ENCODE measurements at places on chromosomes 12 and 14.

- peak; percentile 67 for DNase-seq
These were observed 12.8 kb downstream of the ZFYVE1 start for GRCh38 chr14:73014105-73014504.

GRCh38 chr14:39430762-39431415 is 1.3 kb downstream of the FBXO33 start:
- peak; percentile 41 for DNase-seq

DNA sequence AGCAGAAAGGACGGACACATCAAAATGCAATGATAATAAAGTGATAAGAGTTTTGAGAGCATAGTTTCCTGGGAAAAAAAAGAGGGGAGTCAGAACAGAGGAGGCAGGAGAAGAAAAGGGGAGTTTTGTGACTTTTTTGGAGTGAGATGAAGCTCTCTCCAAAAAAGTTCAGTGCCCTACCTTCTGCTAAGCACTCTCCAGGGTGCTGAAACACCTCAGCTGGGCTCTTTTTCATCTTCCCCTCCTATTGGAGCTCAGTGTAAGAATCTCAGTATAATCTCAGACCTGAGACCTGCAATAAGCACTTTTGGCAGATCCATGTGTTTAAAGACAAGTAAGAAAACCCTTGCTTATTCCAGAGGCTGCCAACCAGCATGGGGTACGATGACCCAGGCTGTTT is 58.9 kb upstream of the SRRM4 start:
- no peak for DNase-seq

GRCh38 chr12:111426344-111427185 is 20.8 kb downstream of the SH2B3 start:
- DNase-seq = peak; percentile 59

DNA sequence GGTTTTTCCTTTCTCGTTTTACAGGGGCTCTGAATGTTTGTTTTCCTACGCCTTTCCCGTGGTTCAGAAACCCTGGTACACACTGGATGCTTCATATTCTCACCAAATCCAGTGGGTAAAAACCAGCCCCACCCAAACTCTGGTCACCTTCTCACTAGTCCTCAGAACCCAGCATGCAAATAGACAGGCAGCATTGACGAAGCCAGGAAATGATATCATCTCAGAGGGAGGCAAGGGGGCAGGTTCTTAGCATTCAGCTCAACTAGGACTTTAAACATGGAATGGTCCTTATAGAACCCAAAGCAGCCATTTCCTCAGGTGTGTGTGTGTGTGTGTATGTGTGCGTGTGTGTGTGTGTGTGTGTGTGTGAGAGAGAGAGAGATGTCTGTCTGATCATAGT is 142.0 kb downstream of the KCNK10 start:
- no peak for DNase-seq

- DNase-seq = no peak
These were observed 23.0 kb upstream of the BATF start for GRCh38 chr14:75499084-75499875.

DNA sequence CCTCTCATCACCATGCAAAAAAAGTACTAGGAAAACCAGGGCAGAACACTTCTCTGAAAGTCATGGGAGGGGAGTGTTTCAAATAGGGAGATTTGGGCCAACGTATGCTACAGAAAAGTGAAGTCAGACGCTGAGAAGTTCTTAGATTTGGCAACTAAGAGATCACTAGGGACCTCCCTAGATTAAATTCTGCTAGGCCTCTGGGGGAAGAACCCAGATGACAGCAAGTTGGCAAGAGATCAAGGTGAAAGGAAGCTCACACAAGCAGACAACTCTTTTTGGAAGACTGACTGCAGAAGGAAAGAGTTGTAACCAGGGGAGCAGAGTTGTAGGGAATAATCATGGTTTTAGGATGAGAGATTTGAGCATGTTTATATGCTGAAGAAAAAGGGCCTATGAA is 20.7 kb downstream of the IQSEC3 start:
- no peak for DNase-seq

DNA sequence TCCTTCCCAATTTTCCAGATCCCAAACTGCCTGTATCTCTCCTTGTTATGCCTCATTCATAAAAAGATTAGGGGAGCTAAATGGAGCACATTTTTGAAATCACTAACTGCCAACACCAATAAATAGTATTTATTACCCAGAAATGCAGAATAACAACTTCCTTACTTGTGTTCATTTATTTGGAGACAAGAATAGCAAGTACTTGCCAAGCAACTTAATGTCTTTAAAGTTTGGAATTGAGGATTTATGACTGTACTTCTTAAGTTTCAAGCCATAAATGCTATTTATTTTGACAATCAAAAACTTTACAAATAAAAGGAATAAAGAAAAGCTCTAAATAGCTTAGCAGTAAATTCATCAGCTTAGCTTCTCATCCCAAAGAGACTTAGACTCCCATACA is 626.1 kb upstream of the NOVA1 start:
- DNase-seq = no peak

DNA sequence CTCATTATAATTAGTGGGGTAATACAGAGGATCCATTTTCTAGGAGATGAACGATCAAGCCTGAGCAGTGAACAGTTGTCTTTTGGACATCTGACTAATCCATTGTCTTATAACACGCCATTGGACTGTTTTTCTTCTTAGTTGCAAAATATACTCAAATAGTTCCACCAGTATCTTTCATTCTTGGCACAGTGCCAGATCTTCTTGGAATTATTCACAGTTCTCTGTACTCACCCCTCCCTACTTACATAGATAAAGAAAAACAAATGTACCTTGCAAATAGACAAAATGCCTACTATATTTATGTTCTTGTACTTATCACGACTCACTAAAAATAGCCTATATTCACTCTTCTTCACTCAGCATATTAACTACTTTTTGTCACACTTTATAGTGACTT is 3.8 kb downstream of the CBLN3 start:
- DNase-seq = peak; percentile 78

DNA sequence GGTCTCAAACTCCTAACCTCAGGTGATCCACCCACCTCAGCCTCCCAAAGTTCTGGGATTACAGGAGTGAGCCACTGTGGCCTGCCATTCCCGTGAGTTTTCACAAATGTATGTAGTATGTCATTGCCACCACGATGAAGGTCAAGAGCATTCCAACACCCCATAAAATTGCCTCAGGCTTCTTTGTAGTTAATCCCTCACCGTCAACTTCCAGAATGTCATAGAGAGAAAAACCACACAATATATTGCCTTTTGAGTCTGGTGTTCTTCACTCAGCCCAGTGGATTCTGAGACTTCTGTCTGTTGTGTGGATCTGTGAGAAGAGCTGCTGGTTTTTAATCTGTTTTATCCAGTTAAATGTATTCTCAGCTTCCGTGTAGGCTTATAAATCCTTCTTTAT is 12.6 kb upstream of the CFAP251 start:
- peak; percentile 79 for DNase-seq

DNA sequence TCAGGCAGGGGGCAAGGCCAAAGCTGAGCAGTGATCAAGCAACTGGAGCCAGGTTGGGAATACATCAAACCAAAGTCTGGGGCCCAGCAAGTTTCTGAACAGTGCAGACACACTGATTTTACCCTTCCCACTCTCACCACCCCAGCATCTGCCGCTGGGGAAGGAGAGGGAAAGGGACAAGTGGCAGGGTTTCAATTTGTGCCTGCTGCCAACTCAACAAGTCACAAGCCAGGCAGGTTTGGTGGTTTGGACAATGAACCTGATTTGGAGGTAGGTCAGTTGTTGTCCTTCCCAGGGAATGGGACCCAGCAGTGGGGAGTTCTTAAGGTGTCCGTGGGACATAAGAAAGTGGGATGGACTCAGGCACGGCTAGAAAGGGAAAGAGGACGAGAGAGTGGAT is 151.9 kb upstream of the NOS1 start:
- DNase-seq = no peak

- no peak for DNase-seq
These were observed 39.0 kb upstream of the HDAC7 start for GRCh38 chr12:47858511-47859266.

GRCh38 chr12:1473418-1473817 is 121.0 kb downstream of the FBXL14 start:
- peak; percentile 67 for DNase-seq

GRCh38 chr12:56020423-56021184 is at the start of gene IKZF4:
Gene IKZF4, plus strand, starts transcription at chr12:56021043. Its CDS starts 451 bp downstream, at chr12:56021494.
- DNase-seq = peak; percentile 25

- no peak for DNase-seq
These were observed 70.2 kb upstream of the MUCL1 start for GRCh38 chr12:54784115-54784514.

- no peak for DNase-seq
These were observed 491.8 kb downstream of the NPAS3 start for GRCh38 chr14:33430414-33431035.

DNA sequence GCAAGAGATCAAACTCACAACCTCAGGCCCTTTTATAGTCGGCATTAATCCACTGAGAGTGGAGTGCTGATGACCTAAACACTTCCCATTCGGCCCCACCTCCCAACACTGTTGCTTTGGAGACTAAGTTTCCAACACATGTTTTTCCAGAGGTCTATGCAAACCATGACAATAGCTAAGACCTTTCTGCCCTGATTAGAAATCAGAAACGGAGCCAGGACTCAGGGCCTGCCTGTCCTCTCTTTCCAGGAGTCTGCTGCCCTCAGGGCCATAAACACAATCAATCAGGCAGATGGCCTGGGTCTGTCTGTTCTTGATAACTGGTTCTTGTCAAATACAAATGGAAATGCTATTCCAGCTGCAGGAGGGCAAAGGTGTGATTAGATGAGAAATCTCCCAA is 97.2 kb upstream of the PSMC1 start:
- no peak for DNase-seq

- no peak for DNase-seq
These were observed 25.4 kb upstream of the ATXN2 start for GRCh38 chr12:111624540-111624939.

GRCh38 chr14:81147140-81147897 is 73.4 kb downstream of the GTF2A1 start:
- no peak for DNase-seq

DNA sequence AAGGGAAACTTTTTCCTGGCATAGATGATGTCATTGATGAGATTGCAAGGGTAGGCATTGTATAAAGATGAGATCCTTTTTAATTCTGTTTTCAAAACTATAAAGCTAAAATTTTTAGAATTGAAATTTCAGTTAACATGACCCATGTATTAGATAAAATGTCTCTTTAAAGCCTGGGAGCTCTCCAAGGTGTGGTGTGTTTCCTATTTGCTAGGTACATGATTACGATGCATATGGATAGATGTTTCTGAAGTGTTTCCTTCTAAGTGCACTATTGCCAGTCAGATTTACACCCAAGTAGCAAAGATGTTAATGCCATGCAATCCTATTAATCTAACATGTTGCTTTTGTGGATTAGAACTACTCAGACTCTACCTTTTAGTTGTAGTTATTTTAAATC is 834.7 kb downstream of the DIO2 start:
- no peak for DNase-seq

DNA sequence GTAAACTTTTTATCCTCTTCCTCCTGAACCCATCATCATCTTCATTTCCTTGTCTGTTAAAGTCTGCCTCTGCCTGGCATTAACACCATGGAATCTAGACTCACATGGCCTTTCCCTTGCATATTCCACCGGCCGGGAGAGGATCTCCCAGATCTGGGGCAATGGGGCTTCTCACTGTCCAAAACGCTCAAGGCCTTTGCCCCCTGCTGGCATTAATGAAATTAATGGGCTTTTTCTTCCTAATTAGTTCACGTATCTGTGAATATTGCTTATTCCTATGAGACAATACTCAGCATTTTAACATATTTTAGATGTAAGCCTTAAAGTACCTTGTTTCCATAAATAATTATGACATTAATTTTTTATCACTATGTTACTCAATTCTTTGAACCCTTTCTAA is 42.9 kb upstream of the CAPRIN2 start:
- DNase-seq = no peak

- DNase-seq = no peak
These were observed 188.4 kb upstream of the NAV3 start for GRCh38 chr12:77642246-77642645.

DNA sequence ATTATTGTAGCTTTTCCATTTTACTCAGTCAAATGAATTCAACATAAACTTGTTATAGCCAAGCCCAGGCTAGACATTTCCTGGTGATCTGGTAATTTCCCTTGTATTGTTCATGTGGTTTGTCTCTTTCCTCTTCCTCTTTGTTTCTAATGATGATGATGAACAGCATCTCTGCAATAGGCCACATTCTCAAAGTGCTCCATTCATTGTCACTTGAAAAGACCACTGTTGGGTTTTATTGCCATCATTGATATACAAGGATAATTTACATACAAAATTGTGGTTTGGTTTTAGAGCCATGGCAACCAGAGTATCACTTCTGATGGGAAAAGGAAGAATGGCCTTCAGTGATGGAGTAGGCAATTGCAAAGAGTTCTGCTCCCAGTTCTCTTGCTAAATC is 379.3 kb downstream of the RGS6 start:
- no peak for DNase-seq

DNA sequence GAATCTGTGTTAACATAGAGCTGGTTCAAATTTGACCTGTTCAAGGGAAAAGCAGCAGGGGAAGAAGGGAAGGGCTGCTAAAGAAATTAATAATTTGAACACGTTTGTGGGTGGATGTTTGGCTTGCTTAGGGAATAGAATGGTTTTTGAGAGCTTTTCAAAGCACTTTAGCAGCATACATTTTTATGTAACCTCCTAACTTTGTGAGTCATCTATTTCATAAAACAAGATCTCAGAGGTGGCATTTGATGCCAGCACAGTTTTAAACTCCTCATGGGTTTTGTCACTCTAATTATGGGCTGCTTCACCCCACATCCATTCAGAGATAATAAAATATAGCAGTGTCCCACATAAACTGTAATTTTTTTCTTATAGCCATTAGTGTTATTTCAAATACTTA is 143.8 kb downstream of the ACSS3 start:
- DNase-seq = no peak

- no peak for DNase-seq
These were observed 30.4 kb upstream of the RIMBP2 start for GRCh38 chr12:130746546-130746945.

- peak; percentile 47 for DNase-seq
These were observed at the start of gene ANKS1B for GRCh38 chr12:99984271-99985128. Gene ANKS1B, minus strand, starts transcription at chr12:99984936. Its CDS starts 699 bp downstream, at chr12:99984237.

GRCh38 chr12:45260104-45260815 is 44.4 kb downstream of the ANO6 start:
- DNase-seq = peak; percentile 75

DNA sequence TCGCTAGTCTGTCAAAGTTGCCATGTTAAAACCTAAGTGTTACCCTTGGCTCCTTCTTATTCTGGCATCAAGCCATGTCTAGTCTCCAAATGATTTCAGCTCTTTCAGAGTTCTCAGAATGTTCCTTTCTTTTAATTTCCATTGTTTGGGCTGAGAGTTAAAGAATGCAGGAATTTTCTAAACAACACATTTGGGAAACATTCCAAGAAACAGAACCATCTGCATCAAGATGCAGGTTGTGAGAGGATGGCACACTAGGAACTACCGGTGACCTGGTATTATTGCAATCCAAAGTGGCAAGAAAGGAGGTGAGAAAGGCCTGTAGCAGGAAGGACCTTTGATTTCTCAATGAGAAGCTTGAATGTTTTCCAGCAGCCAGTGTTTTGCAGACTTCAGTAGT is 30.1 kb downstream of the SLC35F4 start:
- DNase-seq = no peak
